Substantia nigra (tissue), 51 donors: ENCODE measurements at places on chromosomes 4 and X.

- no peak for DNase-seq
These were observed 132.1 kb downstream of the PWWP3B start for GRCh38 chrX:106300239-106300638.

GRCh38 chr4:99136329-99136728 lies 7.8 kb downstream of the ADH4 start:
- DNase-seq, result no peak

DNA sequence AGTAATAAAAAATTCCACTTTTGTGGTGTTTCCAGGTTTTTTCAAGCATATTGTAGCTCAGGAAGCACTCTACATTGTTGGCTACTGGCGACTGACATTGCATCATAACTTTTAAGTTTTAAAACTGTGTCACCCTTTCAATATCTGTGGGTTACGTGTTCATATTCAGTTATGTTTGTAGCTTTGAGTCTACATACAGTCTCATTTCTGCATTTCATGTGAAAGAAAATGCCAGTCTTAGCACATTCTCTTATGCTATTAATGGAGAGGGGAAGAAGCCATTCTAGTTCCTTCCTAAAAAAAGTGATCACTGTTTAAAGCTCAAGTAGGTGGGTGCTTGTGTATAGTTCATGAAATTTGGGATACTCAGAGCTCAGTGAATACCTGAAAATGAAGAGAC lies 38.1 kb downstream of the DIAPH2 start:
- DNase-seq, result no peak

GRCh38 chr4:52574036-52574435 lies 85.1 kb downstream of the USP46 start:
- no peak for DNase-seq

- no peak for DNase-seq
These were observed 67.4 kb upstream of the FAM47B start for GRCh38 chrX:34875204-34875603.

DNA sequence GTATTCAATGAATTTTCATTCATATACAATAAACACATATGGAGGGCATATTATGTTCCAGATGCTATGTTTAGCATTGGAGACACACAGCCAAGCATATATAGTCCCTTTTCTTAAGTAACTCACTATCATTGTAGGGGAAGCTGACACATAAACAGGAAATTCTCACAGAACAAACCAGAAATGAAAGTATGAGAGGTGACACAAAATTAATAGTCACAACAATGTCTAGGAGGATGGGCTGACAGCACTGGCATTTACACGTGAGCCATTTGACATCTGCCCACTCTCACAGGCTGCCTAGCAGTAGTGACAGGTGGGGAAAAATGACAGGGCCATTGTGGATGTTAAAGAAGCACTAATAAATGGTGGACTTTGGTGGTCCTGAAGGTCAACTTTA lies 2.6 kb upstream of the CNOT6L start:
- DNase-seq, result no peak

DNA sequence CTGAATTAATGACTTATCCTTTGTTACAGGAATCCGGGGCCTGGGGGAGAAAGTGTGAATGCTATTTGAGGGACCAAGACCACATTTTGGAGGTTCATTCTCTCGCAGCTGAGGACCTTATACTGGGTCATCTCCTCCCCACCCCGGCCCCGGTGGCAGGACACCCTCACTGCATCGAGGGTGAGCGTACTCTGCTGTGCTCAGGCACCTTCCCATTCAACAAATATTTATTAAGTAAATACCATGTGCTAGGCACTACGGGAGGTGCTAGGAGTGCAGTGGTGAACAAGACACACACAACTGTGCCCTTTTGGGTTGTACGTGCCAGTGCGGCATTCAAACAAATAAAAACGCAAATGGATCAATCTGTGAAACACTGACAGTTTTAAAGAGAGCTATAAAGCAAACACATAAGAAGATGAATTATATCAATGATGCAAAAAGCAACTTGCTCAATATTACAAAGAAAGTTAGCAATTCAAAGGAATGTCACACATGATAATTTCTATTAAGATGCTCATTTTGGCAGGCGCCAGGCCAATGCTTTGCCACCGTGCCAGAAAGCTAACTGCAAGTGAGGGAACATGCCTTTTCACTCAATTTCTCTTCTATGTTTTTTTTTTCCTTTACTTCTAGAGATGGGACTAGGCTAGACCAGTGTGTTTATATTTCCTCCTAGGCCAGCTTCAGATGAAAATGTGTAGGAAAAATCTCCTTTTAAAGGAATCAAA lies 24.6 kb downstream of the ADGRG2 start:
- no peak for DNase-seq

- no peak for DNase-seq
These were observed 980 bp upstream of the GIMD1 start for GRCh38 chr4:106369456-106370060.

- no peak for DNase-seq
These were observed 662 bp downstream of the APBB2 start for GRCh38 chr4:41213625-41214135.

DNA sequence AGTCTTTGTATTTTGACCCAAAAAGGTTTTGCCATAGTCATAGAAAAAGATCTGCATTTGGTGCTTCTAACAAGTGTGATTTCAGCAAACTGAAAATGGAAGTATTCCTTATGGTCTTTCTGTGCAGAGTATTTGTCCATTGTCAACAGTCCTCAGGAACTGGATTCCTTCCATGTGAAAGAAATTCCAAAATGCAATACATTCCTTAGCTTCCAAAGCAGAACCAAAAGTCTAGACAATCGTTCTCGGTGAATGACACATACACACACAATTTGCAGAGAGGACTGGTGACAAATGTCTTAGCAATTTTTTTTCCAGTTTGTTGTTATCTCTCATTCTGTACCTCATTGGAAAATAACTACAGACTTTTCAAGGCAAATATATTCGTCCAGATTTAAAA lies 562.2 kb upstream of the SLIT2 start:
- no peak for DNase-seq

- no peak for DNase-seq
These were observed 162.5 kb upstream of the RASGEF1B start for GRCh38 chr4:81634165-81634564.

- DNase-seq, result no peak
These were observed 10.4 kb upstream of the SCOC start for GRCh38 chr4:140363051-140363450.

- no peak for DNase-seq
These were observed 2.4 kb downstream of the KLHL2 start for GRCh38 chr4:165209796-165210195.

DNA sequence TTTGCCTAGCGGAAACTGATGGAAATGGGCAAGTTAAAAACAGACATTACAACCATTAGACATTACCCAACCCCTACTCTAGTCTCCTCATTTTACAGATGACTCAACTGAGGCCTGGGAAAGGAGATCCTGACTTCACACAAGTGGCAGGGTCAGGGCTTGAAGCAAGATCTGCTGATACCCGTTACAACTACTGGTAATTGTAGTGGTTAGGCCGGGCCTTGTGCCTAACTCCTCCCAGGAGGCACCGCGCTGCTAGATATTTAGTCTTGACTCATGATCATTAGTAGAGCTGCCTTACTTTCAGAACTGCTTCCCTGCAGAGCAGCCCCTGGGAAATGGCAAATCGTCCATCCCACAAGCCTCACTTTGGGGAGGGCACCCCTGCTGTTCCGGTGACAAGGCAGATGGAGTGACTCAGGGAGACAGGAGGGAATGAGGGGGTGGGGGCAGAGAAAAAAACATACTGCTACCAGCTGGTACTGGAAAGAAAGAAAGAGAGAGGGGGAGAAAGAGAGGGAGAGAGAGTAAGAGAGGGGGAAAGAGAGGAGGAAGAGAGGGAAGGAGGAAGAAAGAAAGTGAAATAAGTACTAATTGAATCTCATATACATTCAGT lies 12.2 kb downstream of the ARHGEF6 start:
- no peak for DNase-seq

- DNase-seq, result no peak
These were observed 83.9 kb downstream of the SATL1 start for GRCh38 chrX:85159644-85160043.

DNA sequence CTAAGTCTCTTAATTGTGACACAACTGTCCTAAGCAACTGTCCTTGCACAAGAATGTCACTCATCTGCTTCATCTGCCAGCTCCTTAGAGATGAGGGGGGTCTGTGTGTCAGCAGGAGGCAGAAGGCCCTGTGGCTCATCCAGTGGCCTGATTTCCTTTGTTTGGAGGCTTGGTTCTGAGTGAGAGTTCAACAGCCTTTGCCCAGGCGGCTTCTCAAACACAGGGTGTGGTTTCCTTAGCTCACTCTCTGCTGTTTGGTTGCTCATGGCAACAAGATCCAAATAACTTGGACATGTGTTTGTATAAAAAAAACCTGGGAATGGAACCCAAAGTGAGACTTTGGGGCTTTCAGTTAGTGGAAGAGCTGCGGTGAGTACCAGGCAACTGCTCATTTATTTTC lies 46.6 kb downstream of the MAP7D3 start:
- no peak for DNase-seq

GRCh38 chr4:116627545-116627944 lies 457.8 kb downstream of the TRAM1L1 start:
- no peak for DNase-seq

GRCh38 chrX:12352922-12353321 lies 214.6 kb downstream of the FRMPD4 start:
- no peak for DNase-seq

- DNase-seq, result no peak
These were observed 1160.6 kb upstream of the AGA start for GRCh38 chr4:178602833-178603232.

- no peak for DNase-seq
These were observed 62.7 kb upstream of the HELT start for GRCh38 chr4:184955636-184956035.

- DNase-seq, result no peak
These were observed 104.3 kb upstream of the RAPGEF2 start for GRCh38 chr4:158998624-158999023.

GRCh38 chr4:129420637-129421036 lies 324.7 kb downstream of the C4orf33 start:
- DNase-seq, result no peak

DNA sequence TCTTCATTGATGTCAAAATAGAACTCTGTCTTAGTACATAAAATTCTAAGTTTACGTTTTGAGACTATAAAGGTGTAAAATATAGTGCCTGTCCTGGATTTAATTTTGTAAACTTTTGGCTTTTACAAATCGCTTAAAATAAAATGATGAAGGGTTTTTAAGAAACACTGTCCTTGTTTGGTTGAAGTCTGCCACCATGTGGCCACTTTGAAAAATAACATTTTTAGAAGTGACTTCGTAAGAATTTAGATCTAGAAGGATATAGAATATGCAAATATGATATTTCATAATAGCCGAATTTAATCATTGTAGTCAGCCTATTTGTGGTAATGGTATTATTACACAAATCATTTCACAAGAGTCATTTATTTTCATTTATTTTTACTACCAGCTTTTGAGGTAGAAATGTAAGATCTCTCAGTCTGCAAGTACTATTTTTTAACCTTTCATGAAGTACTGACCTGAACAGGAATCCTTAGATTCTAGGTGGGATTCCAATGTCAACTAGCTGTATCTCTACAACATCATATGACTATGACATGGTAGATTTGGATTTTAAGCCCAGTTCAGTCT lies 31.0 kb upstream of the FAT4 start:
- no peak for DNase-seq

DNA sequence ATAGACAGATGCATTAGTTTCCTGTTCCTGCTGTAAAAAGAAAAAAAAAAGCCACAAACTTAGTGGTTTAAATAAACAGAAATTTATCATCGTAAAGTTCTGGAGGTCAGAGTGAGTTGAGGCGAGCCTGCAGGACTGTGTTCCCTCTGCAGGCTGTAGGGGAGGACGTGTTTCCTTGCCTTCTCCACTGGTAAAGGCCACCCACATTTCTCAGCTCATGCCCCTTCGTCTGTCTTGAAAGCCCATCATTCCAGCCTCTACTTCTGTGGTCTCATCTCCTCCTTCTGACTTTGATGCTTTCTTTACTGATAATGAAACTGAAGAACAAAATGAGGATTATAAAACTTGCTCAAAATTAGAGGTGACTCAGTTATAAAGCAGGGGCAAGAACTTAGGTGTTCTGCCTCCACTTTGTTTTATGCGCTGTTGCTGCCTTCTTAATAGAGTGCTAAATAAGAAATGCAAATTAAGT lies 143.0 kb downstream of the STIM2 start:
- DNase-seq, result no peak

DNA sequence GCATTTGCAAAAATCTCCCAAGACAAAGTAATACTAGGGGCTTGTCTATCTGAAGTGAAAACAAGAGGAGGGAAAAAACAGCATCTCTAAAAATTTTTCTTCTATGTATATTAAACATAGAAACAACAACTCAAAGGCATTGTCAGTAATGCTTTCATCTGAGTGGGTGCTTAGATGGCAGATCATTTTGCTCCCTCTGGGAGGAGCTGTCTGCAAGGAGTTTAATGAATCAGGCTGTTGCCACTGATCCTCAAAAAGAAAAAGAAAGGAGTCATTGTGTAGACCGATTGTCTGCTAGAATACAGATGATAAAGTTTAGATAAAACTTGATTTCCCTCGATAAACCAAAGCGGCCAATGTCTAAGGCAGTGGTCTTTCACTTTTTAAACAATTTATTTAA lies 49.7 kb upstream of the KLHL8 start:
- peak; percentile 8 for DNase-seq

DNA sequence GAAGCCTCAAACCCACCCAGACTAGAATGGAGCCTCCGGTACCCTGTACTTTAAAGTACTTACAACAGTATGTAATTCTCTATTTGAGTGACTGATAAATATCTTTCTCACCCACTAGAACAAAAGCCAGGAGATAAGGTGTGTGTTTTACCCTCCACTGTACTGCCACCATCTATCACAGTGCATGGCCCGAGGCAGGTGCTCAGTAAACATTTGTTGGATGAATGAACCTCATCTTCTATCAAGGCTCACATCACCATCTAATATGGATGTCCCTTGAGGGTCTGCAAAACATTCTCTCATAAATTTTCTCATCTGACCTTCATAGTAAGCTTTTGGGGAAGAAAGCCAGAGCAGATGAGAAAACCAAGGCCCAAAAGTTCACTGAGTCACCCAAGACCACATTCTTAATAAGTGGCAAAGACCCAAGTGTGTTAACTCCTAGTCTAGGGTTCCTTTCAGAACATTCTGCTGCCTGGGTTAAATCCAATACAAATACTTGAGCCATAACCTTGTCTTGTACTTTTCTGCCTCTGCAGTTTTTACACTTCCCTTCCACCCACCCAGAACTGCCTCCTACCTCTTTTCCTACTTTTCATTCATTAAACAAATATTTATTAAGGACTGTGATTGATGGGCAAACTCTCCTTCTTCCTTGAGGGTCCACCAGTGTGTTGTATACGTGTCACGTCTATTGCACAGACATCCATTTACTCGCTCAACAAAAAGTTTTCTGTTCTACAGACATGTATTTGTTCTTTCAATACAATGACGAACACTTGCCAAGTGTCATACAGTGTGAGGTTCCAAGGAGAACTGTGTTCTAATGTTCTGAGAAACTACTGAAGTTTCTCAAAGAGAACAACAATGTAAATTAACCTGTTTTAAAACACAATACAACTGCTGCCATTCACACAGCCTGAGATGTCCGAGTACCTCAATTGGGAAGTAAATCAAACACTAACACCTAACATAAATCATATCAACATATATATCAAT lies 35.7 kb downstream of the APBB2 start:
- DNase-seq, result no peak
